ENCODE measurements at places on chromosomes 3 and 15.

- no peak for DNase-seq
Measured at GRCh38 chr15:99586121-99586520, 20.3 kb downstream of the MEF2A start.

DNA sequence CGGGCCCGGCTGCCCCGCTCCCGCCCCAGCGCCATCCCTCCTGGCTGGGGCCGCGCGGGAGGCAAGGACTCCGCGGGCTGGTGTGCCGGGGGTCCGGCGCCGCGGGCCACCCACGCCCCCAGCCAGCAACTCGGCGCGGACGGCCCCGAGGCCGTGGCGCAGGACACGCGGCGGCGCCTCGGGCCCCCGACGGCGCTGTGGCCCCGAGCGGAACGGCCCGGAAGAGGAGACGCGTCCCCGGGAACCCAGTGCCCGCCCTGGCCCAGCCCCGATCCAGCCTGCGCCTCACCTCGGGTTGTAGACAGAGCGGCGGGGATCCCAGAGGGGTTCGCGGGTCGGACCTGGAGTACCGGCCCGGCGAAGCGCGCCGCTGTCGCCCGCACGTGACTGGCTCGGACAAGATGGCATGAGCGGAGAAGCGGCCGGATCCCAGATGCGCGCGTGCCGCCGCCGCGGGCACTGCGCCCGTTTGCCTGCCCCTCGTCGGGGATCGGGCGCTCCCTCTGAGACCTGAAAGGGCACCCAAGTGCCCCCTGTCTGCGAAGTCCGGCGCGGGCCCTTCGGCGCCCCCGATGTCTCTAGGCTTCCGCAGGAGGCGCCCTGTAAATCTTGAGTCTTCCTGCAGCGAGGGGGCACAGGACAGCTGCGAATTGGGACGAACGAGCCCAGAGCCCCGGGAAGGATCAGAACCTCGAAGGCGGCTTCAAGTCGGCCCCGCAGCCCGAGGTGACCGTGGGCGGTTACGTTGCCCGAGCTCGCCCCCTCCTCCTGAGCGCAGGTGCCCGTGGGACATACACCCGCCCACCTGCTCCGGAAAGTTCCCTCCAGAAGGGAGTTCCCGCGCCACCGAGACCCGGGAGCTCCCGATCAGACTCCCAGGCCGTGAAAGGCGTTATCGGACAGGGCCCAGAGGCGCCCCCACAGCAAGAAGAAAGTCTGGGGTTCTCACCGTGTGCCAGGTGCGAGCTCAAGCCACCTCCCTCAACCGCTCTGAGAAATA lies 598 bp upstream of the SFMBT1 start:
- DNase-seq = peak; percentile 75

DNA sequence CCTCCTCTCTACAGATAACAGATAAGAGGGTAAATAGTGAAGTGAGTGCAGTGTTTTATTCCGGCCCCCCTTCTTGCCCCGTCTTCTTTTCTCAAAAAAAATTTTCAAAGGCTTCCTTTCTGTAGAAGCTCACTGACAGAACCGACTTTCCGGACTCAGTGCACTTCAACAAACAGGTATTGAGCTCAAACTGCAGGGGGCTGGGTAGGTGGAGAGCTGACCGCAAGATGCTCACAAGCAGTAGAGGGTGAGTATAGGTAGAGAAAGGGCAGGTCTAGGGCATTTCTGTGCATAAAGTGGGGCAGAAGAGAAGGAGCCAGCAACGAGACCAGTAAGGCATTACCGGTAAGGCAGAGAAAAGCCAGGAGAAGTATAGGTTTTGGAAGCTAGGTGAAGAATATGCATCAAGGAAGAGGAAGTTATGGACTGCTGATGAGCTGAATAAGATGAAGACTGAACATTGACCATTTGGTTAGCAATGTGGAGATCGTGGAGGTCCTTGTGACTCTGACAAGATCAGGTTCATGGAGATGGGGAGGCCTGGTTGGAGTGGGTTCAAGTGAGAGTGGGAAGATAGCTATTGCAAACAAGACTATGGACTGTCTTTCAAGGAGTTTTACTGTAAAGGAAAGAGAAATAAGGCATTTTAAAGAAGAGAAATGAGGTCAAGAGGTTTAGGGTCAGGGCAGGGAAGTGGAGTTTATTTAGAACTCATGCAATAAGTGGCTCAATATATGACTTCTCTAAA lies 97.4 kb downstream of the ST6GAL1 start:
- peak; percentile 91 for DNase-seq

DNA sequence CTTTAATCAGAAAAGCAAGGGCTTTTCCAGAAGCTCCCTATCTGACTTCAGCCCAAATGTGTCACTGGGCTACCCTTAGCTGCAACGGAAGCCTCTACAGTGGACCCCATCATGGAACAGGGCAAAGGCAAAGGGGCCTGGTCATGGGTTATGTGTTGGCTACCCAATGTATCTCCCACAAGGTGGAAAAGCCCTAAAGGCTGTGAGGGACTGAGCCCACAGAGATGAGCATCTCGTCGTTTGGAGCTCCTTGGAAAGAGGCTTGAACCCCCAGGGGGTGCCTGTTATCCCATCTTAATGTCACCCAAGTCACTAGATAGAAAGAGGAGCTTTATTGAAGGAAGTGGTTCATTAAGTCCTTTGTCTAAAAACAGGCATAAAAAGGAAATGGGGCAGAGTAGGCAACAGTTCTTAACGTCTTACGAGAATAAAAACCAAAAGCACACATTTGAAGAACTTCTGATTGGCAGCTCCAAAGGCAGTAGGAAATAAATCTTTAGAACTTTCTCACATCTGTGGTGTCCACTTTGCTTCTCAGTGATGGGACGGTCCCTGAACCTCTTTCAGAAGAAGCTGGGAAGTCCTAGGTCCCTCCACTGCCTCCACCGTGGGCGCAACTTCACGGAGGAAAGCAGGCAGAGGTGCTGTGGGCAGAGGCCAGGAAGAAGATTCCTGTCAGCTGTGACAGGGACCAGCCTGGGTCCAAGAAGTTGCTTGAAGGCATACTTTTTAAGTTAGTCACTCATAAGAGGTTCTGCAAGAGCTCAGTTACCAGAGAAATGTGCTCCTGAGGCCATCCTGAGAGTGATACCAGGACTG lies 93.7 kb downstream of the MYLK start:
- DNase-seq = no peak

DNA sequence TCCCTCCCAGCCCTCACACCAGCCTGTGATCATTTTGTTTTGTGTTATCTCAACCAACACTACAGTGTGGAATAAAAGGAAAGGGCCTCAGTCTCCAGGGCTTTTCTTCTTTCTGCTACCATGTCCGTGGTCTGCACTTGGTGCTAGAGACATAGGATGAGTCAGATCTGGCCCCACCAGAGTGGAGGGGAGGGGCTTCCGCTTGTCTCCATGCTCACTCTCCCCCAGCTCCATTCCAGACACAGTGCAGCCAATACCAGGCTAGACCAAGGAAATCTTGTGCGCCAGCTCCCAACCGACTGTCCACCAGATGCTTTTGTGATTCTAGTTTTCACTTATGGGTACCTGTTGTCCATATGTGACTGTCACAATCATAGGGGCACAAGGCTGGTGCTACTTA lies 51.9 kb upstream of the TMEM115 start:
- no peak for DNase-seq

- DNase-seq = no peak
Measured at GRCh38 chr3:151504606-151505005, 43.7 kb upstream of the IGSF10 start.

DNA sequence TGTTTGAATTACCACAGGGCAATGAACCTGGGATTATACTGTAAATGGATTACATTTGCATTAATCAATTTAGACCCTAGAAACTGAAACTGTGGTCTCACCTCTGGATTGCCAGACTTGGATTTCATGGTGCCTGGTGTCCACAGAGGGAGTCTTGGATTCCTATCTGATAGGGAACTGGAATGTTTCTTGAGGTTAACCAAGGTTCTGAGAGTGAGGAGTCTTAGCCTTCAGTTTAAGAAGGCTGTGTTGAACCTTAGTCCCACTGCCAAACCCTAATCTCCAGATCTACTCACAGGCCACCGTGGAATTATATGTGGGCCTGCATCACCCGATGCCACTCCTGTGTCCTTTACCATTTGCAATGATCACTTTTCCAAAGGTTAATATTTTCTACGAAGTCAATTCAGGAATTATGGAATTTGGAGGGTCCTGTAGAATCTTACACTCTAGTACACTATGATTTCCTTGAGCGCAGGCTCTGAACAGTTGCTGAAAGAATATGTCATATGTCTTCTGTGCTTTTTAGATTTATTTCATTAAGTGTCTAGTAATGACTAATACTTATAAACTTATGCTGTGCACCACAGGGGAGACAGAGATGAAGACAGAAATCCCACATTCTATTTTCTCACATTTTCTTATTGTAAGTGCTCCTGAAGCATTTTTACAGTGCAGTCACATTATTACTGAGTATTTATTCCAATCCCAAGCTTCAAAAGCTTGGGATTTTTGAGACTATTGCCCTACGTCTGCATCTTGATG lies 87.9 kb downstream of the EFL1 start:
- no peak for DNase-seq

DNA sequence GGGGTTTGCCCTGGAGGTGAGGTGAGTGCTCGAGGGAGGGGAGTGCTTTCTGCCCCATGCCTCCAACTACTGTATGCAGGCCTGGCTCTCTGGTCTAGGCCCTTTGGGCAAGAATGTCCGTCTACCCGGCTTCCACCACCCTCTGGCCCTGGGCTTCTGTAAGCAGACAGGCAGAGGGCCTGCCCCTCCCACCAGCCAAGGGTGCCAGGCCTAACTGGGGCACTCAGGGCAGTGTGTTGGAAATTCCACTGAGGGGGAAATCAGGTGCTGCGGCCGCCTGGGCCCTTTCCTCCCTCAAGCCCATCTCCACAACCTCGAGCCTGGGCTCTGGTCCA lies 9.4 kb downstream of the DLL4 start:
- no peak for DNase-seq

GRCh38 chr3:29347412-29347811 lies 66.5 kb downstream of the RBMS3 start:
- no peak for DNase-seq

DNA sequence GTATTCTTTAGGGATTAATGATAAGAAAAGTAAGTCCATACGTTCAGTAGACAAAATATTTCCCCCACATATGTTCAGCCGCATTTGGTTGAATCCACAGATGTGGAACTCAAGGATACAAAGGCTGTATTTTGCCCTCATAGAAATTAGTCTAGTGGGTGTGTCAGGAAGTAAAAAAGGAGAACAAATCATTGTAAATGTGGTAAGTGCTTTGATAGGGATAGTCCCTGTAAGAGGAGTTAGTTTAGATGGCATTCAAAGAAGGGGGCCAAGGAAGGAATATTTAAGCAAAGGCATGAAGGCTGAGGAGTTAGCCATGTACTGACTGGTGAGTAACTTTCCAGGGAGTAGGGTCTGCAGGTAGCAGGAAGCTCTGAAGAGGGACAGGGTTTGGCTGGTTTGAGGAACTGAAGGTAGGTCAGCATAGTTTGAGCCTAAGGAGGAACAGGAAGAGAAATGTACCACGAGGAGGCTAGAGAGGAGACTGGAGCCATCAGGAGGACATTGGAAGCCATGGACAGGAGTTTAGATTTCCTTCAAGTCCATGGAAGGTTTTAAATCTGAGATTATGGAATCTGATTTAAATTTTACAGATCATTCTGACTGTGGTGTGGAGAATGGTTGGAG lies 98.8 kb downstream of the MME start:
- no peak for DNase-seq

DNA sequence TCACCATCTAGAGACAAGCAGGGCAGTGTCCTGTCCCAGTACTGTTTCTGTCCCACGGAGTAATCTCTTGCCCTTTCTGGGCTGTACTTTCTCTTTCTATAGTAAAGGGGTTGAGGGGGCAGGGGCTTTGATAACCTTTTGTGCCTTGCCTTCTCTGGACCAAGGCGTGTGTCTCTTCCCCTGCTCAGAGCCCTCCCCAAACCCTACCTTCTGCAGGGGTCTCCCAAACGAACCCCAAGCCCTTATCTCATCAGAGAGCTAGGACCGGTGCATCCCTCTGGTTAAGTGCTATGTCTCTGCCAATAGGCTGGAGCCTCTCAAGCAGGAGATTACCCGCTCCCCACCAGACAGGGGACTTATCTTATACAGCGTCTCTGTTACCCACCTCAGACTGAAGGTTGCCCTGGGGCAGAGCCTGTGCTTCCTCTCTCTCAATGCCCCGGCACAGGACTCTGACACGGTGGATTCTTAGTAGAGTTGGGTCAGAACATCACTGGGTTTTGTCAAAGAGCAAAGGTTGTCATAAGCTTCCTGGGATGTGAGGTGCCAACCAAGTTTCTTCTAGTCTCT lies 2.9 kb downstream of the PLEKHO2 start:
- DNase-seq = peak; percentile 31

- DNase-seq = no peak
Measured at GRCh38 chr15:61871926-61872522, 188.2 kb downstream of the VPS13C start.

GRCh38 chr15:60733196-60733595 lies 254.3 kb upstream of the ICE2 start:
- DNase-seq = no peak

GRCh38 chr15:99561476-99562230 lies 4.1 kb upstream of the MEF2A start:
- DNase-seq = no peak

- no peak for DNase-seq
Measured at GRCh38 chr3:159879598-159879997, 109.0 kb upstream of the IL12A start.
